ENCODE measurements at places on chromosomes 4 and X.

DNA sequence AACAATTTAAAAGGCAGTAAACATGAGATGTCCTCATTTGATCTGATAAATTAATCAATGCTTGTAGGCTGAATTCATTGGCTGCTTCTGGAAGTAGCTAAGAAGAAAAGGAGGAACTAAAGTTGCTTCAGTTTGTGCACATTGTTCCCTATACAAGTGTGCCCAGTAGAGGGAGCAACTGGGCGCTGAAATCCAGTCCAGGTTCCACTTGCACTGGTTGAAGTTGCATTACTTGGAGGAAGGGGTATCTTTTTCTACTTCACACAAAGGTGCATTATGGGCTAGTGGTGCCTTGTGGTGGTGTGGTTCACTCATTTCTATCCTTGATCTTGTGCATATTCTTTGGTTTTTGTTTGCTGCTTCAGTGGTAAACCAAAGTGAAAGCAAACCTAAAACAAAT, 67.9 kb upstream of the SOX3 start:
- DNase-seq, result no peak

GRCh38 chr4:141680060-141680459, 43.7 kb downstream of the IL15 start:
- no peak for DNase-seq

DNA sequence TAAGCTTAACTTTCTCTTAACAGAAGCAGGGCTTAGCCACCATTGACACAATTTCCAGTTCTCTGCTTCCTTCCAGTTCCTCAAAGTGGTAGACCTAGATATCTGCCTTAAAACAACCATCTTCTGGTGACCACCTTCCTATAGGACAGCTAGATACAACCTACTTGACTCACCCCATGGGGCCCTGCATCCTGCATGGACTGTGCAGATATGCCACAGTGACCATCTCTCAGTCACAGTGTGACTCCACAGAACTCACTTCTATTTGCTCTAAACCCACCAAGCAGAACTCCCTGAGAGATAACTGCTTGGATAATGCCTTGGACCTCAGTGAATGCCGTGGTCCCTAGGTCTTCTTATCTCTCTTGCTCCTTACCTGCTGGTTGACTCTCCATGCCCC, 621.6 kb downstream of the IQCM start:
- DNase-seq, result no peak

DNA sequence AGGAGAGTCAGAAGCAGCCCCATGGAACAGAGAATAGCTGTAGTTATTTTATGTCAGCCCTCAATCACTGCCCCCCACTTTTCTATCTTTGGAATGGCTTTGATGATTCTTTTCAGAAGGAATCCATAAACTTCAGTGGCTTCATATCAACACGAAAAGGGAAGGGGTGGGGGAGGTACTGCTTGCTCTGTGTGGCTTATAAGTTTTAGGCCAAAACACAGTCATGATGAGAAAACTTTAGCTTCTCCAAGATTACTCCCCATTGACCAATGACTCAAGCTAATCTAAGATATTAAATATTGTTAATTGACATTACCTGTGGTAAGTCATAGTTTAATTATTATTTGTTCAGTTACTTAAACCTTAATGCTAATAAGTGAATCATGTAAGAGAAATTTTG, 669.6 kb upstream of the FAM241A start:
- no peak for DNase-seq

DNA sequence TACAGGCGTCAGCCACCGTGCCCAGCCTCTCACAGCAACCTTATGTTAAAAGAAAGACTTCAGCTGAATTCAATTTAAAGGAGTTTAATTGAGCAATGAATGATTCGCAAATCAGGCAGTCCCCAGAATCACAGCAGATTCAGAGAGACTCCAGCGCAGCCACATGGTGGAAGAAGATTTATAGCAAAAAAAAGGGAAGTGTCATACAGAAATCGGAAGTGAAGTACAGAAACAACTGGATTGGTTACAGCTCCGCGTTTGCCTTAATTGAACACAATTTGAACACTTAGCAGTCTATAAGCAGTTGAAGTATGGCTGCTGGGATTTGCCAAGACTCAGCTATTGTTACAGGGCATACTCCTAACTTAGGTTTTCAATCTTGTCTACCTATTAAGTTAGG, 19.8 kb downstream of the CENPVL3 start:
- DNase-seq, result no peak

- no peak for DNase-seq
These were observed 120.4 kb downstream of the NSUN7 start for GRCh38 chr4:40870150-40870549.

GRCh38 chrX:24676403-24677024, 17.2 kb upstream of the POLA1 start:
- no peak for DNase-seq

DNA sequence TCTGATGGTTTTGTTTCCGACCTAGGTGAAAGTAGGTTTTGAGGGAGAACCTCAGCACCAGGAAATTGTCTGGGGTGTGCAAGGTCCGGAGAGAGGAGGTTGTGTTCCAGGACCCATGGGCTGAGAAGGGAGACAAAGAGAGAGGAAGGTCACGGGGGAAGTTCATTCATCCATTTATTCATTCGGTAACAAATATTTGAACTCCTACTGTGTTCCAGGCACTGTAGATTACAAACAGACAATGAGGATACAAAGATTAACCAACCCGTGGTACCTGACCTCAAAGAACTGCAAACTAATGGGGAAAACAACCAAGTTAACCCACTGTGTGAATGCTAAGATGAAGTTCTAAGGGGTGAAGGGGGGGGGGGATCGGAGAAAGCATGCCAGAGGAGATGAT, 1.8 kb upstream of the GPC3 start:
- no peak for DNase-seq

- DNase-seq, result no peak
These were observed 8.1 kb upstream of the STS start for GRCh38 chrX:7139202-7140081.

GRCh38 chrX:27350476-27350875, 112.7 kb downstream of the PPP4R3C start:
- no peak for DNase-seq

- DNase-seq, result no peak
These were observed 68.4 kb downstream of the TAPT1 start for GRCh38 chr4:16157609-16158503.

GRCh38 chrX:42567268-42567667, 210.7 kb downstream of the PPP1R2C start:
- DNase-seq, result no peak

DNA sequence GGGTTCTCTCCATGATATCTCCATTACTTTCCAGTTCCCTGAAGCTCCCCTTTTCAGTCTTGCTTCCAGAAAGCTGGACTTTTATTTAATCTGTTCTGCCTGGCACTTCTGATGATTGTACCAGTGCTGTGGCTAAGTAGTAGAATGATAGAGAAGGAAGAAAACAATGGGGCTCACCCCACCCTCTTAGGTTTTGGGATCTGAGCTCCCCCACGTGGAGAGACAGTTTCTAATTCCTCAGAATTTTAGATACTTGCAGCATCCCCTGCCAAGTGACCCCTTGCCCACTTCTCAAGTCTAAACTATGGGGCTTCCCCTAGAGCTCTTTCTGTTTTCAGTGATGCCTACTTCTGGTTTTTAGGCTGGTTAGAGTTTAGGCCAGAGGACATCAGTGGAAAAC, 73.9 kb downstream of the GC start:
- no peak for DNase-seq

- DNase-seq, result no peak
These were observed 10.1 kb upstream of the FGG start for GRCh38 chr4:154622598-154622997.
